ENCODE measurements at places on chromosomes 12 and 14.

DNA sequence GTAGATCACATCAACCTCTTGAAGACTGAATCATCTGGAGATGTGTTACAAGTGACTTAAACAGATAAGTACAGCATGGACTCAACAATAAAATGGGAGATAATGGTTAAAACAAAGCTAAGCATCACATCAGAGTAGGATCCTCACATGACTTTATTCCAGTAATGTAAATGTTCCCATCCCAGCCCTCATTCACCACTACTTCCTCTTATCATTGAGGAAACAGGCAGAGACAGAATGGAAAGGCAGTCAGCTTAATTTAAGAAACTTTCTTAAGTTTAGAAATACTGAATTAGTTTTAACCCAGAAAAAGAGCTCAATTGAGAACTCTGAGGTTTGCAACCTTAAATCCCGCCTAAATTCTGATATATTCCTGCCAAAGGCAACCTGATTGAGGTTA, 1.2 kb upstream of the ALG10 start:
- DNase-seq = no peak

GRCh38 chr14:94962166-94962575, 192.3 kb upstream of the GSC start:
- no peak for DNase-seq

DNA sequence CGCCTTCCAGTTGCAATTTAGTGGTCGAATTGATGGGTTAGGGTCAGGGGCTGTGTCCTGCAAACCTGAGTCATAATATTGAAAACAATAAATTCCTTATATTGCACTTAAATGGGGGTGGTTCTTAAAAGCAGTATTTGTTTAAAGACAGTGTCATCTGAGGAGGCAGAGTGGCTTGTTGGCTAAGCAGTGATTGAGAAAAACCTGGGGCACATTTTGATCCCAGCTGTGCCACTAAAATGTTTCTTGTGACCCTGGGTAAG, 48.4 kb downstream of the FBXW8 start:
- DNase-seq = no peak

- no peak for DNase-seq
These were observed 336.1 kb downstream of the BCL11B start for GRCh38 chr14:98935921-98936320.

- DNase-seq = no peak
These were observed 45.0 kb downstream of the SH2B3 start for GRCh38 chr12:111450676-111451075.

GRCh38 chr12:61694214-61694613, 566.0 kb upstream of the USP15 start:
- no peak for DNase-seq

DNA sequence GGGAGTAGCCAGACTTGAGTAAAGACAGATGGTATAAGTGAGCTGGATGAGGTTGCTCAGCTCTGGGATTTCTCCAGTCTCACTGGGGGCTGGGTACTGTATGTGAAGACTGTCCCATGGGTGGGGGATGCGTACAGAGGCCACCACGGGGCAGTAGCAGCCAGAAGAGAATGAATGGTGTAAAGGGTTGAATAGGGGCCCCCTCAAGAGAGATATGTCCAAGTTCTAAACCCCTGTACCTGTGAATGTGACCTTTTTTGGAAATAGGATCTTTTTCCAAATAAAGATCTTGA, 21.8 kb upstream of the BCDIN3D start:
- DNase-seq = no peak

- no peak for DNase-seq
These were observed 18.3 kb downstream of the SLC25A47 start for GRCh38 chr14:100341301-100342031.

DNA sequence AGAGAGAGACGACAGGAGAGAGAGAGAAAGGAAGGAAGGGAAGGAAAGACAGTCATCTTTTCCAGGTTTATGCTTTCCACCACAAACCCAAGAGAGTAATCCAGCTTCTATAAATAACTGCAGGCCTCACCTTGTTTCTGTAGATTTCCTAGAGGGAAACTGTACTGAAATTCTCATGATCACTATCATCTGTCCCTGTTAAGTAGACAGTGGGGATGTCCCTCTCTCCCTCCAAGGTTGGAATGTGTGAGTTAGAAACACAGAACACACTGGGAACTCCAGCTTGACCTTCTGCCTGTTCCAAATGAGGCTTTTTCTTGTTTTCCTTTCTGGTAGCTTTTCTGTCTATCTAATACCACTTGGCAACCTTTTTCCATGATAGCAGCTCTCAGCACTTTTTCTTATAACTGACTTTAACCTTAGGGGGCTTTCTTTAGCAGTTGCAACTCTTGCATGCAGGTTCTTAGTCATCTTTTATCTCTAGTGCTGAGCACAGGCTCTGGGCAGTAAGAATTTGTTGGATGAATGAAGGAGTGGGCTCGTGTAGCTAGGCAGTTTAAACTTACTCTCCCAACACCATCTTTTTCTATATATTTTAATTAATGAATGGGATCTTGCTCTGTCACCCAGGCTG, 22.8 kb upstream of the FBXO33 start:
- no peak for DNase-seq

- DNase-seq = no peak
These were observed 15.1 kb downstream of the LTBP2 start for GRCh38 chr14:74596741-74597450.

DNA sequence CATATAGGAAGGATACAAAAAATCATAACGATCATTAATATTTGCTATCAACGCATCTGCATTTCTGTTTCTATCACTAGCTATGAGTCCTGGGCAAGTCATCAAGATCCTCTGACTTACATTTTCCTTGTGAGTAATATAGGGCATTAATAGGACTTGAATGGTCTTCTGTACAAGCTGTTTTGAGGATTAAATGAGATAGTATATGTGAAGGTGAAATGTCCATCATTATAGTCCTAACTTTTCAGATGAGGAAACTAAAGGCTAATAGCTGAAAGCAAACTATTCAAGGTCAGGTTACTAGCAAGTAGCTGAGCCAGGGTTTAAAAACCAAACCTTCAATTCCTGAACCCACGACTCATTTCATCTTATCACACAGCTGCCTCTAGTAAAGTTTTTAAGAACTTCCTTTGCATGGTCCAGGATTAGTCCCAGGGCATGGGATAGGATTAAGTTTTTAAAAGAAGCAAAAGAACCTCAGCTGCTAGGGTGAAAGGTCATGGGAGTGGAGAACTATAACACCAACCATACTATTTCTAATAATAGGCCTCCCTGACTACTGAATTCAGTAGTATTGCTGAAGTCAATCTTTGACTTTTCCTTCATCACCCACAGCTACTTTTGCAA, 101.4 kb upstream of the ADAMTS20 start:
- DNase-seq = no peak

GRCh38 chr12:67634303-67634761, 14.2 kb upstream of the DYRK2 start:
- no peak for DNase-seq

GRCh38 chr14:74846968-74847665, 28.8 kb downstream of the PROX2 start:
- DNase-seq = no peak

- no peak for DNase-seq
These were observed 185.1 kb downstream of the CHST11 start for GRCh38 chr12:104641862-104642261.

DNA sequence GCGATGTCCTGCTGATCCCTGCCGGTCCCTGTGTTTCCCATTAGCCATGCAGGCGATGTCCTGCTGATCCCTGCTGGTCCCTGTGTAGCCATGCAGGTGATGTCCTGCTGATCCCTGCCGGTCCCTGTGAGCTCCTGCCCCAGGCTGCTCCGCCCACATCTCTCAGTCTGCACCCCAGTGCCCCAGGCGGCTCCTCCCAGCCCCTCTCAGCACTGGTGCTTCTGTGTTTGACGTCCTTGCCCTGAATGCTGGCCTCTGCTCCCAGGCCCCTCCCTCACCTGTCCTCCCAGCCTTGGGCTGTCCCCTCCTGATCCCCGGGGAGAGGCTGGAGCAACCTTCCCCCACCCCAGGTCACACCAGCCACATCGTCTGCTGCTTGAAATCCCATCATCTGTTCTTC, 41.4 kb upstream of the TEX22 start:
- DNase-seq = no peak

GRCh38 chr12:180445-180844, 33.5 kb downstream of the SLC6A12 start:
- no peak for DNase-seq

DNA sequence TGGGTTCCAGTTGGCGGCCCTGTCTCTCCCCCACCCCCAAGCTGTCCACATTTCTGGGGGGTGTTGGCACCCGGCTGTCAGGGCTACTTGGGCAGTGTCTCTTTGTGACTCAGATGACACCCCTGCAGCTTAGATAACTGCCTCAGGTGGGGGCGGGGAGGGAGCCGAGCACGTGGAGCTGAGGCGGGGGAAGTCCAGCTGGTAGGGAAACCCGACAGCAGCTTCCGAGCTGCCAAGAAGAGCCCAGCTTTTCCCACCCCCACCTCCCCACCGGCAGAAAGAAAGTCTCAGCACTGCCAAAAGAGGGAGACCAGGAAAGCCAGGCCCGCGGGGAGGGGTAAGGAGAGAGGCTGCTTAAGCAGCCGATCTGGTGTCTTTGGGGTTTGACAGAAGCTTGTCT, 1.4 kb downstream of the LRTM2 start:
- no peak for DNase-seq

DNA sequence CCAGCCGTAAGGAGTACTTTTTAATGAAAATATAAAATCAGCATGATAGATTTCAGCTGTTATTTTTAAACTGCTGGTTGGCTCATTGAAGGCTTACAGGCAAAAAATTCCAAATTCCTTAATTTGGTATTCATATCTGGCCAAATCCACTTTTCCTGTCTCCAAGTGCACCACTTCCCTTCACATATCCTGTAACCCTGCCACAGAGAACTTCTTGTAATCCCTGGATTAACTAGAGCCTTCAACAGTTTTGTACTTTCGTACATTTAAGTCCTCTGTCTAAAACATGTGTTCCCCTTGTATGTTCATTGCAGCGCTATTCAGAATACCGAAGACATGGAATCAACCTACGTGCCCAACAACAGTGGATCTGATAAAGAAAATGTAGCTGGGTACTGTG, 9.6 kb downstream of the PUS7L start:
- DNase-seq = no peak

DNA sequence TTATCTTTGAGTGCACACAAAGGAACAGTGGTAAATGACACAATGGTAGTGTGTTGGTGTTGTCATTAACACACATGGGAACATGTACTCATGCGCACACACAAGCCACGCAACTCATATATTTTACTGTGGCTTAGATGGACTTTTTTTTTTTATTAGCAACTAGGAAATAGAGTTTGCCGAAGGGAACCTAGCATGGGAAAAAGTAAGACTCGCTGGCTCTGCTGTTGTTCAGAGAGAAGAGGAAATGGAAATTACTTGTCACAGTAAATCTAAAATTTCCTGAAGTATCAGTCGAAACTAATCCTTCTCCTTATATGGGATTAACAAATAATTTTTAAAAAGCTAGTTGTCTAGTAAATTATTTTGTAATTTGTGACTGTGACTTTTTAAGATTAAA, 33.7 kb upstream of the IL22 start:
- DNase-seq = no peak

All from activated CD4-positive, CD25-positive, alpha-beta regulatory T cell (primary cell).